ENCODE measurements at places on chromosomes 12 and 14.

DNA sequence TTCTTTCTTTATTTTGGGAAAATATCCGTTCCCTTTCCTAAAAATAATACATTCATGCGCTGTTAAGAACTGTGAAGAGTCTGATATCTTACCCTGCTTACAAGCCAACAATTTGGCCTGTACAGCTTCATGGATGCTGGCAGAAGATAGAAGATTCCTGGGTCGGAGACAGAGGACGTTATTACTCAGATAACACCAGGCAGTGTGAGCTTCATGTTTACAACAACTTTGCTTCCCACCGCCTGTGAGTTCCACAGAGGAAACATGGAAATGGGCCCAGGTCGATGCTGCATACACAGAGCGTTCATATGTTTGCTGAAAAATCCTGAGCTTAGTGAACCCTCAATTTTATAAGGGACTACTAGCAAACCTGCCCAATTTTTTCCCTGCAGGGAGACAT, 705.6 kb upstream of the SEL1L start:
- no peak for DNase-seq

GRCh38 chr12:61536525-61536924, 723.7 kb upstream of the USP15 start:
- no peak for DNase-seq

DNA sequence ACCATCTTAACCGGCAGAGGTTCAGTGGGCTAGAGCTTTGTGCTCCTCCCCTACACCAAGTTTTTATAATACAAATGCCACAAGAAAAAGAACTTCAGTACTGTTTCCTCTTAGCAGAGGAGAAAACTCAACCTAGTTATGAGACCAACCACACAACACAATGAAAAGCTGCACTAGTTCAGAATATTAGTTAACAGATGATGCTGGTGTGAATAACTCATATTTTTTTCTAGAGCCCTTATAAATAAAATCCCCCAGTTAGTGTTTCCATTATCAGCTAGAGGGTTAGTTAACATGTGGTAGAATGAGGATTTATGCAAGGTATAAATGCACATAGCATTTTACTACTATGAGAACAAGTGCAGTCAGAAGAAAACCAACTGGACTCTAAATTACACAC, 61.9 kb upstream of the AMN1 start:
- no peak for DNase-seq

- DNase-seq = no peak
These were observed 3.9 kb downstream of the KDM2B start for GRCh38 chr12:121576851-121577391.

DNA sequence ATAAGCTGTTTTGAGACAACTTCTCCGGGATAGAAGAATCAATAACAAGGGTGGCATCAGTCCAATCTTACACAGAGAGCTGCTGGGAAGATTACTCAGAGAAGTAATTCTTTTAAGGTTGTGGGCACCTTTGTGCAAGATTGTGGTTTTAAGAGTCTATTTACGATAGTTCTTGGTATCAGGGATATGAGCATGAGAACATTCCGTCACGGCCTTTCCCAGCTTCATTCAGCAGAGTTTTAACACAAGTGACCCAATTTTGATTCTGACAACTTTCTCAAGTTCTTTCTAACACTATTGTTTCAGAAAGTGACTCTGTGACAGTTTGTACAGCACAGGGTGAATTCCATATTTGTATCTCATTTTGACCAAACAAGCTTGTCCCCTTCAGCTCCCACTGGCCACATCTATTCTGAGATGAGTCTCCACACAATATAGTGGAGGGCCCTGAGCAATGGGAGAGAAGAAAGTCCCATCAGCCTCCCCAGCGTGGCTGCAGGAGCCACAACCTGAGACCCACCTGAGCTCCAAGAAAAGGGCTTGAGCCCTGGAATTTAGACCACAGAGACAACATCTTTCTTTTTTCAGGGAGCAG, 869.2 kb downstream of the TMEM121 start:
- no peak for DNase-seq

DNA sequence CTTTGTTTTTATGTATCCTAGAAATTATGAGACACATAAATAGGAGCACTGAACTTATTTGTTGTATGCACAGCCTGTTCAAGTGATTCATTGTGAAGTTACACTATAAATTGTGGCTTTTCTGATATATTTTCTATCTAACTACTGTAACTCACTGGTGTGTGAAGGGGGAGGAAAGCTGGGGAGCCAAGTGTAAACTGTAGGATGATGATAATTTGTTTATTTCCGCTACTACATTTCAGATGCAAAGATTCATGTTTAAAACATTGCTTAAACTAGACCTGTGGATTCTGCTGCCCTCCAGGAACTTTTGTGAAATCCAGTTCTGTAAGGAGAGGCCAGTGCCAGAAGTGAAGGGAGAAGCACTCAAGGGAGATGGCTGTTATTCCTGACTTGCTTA, 3.3 kb downstream of the TMTC2 start:
- DNase-seq = no peak

GRCh38 chr14:90695997-90696660, 120.1 kb downstream of the TTC7B start:
- DNase-seq = no peak

GRCh38 chr12:39224971-39225370, 217.9 kb downstream of the KIF21A start:
- no peak for DNase-seq

DNA sequence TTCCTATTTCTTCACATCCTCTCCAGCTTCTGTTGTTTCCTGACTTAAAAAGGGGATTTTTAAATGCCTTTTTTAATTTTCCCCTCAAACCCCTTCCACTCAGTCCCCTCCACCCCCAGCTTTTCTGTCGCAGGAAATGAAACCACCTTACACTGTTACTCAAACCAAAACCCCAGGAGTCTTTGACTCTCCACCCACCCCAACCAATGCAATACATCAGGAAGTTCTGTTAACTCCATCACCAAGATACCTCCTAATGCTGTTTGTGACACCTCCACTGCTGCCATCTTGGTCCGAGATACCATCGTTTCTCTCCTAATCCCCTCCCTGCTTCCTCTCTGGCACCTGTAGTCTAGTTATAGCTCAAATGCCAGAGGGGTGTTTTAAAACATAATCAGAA, 25.4 kb upstream of the CPM start:
- no peak for DNase-seq

GRCh38 chr14:61719344-61720293, 24.3 kb downstream of the HIF1A start:
- no peak for DNase-seq

All from activated naive CD4-positive, alpha-beta T cell (primary cell).